ENCODE measurements at places on chromosomes 3 and 15.

DNA sequence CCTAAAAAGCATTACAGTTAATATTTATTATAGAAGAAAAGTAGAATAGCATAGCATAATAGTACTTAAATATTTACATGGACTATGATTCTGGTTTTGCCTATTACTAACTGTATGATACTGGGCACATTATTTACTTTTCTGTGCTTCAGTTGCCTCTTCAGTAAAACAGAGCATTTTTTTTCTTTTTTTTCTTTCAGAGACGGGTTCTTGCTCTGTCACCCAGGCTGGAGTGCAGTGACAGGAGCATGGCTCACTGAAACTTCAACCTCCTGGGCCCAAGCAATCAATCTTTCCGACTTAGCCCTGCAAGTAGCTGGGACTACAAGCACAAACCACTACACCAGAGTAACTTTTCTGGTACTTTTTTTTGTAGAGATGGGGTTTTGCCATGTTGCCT, 47.0 kb downstream of the GYG1 start:
- no peak for DNase-seq

DNA sequence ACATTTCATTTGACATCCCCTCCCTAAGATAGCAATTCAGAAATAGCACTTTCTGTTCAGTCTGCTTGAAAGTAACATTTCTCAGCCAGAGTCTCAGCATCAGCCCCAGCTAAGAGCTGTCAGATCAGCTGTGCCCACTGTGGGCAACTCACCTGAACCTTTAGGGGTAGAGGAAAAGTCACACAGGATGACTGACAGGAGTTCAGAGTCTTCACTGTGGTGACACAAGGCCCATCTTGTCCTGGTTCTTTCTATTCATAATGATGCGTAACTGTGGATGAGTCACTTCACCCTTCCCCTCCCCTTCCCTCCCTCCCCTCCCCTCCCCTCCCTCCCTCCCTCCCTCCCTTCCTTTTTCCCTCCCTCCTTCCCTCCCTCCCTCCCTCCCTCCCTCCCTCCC, 96.1 kb upstream of the RASGRP1 start:
- DNase-seq: no peak

DNA sequence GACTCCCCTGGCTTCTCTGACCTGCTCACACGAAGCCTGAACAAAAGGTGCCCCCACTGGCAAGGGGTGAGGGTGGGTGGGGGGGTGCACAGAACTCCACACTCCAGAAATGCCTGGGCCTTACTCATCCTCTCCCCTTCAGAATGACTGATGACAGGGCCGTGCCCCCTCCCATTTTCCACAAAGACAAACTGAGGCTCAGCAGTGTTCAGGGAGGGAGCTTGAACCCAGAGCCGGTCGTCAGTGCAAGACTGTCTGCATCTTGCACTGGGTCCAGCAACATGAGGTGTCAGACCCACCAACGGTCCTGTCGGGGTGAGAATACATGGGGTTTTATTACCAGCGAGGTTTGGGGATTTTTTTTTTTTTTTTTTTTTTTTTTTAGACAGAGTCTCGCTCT, 15.3 kb downstream of the IGDCC3 start:
- no peak for DNase-seq

DNA sequence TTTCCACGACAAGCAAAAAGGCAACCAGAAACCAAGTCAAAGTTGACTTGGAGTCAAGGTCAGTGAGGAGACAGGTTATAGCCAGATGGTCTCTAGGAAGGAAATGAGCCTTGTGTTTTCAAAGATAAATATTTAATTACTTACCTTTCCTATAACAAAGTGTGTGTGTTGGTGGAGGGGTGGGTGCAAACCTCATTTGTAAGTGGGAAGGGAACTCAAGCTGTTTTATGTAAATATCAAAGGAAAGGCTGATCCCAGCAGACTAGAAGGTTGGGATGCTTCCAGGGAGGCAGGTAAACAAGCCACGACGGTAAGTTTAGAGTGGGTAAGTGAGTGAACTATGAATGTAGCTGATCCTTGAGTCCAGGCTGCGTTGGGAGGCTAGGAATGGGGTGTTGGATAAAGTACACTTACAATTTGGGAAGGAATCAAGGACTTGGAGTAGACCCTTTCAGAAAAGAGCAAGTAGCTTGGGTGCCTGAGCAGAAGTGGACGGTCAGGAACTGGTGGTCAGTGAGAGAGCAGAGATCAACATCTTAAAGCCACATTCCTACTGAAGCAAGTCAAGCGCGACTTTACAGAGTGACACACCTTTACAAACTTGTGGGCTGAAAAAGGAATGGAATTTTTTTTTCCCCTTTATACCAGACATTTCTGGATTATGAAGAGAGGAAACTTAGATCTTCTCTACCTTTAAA, 82.0 kb upstream of the TBL1XR1 start:
- DNase-seq: no peak

DNA sequence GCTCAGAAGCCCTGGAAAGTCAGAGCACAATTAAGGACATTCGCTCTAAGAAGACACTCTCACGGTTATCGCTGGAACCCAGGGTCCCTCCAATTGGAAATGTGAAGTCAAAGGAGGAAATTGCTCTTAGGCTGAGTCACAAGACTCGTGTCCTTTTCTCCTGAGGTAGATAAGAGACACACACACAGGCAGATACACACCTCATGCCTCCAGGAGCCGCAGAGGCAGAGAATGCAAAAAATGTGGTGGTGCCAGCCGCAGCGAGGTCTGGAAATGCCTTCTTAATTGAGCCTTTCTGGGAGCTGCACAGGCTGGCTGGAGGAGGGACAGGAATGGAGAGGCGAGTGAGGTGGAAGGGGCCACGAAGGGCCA, 189.3 kb downstream of the OPA1 start:
- DNase-seq: no peak

DNA sequence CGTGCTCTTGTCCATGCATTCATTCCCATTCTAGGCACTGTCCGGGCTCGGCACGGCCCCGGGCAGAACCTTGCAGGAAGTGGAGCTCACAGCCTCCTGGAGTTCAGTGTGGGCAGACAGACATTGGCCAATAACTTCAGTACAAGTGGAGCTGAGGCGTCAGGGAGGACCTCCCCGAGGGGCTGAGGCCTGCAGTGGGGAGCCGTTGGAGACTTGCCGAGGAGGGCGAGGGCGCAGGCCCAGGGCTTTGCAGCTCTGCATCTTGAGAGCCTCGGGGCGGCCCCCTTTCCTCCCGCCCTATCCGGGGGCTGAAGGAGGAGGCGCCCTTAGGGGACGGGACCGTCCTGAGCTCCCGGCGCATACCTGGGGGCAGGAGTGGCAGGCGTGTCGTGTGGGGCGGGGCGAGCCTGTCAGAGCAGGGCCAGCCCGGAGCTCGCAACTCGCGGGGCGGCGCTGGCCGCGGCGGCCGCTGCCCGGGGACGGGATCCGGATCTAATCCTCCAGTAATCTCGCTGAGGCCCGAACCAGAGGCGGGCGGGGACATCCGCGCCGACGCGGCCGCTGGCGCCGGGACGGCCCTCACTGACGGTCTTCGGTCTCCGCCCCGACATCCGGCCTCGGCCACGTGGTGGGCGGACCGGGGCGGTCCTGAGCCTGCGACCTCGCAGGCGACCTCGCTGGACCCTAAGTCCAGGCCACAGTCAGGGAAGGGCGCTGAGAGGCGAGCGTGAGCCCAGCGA, at the start of gene ACY1:
ACY1 (plus strand) TSS at position 698 of the 740 bp plus-strand sequence. CDS start 530 bp downstream, outside the sequence.
- DNase-seq: peak; percentile 67

GRCh38 chr3:113277941-113278598, 66.7 kb downstream of the BOC start:
- no peak for DNase-seq

Measured in occipital lobe (tissue), 3 donors.